Stimulated activated CD8-positive, alpha-beta memory T cell treated with anti-CD3 and anti-CD28 coated beads, Interleukin-4, amount 100 ng/mL, for 48 hours (primary cell): ENCODE measurements at places on chromosomes 13 and 19.

- no peak for DNase-seq
Observed at GRCh38 chr19:53659292-53659691, 27.5 kb downstream of the DPRX start.

DNA sequence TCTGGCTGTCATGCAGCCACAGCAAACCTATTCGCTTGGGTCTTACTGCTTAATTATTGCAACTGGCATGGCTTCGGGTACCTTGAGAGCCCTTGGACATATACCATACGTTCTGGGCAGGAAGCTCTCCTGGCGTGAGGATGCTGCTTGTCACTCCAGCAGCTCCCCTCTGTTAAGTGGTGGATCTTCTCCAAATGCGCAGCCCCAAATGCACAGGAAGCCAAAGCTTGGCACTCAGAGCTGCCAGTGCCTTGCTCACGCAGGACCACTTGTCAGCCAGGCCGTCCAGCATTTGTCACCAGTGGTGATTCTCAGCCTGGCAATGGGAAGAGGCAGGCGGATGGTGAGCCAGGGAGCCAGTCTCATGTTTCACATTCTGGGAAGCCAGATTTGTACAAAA lies 158.6 kb downstream of the KATNAL1 start:
- DNase-seq = no peak

- no peak for DNase-seq
Observed at GRCh38 chr19:40797166-40797962, 1.6 kb upstream of the EGLN2 start.

GRCh38 chr19:42115705-42116104 lies 16.5 kb downstream of the POU2F2 start:
- DNase-seq = no peak

DNA sequence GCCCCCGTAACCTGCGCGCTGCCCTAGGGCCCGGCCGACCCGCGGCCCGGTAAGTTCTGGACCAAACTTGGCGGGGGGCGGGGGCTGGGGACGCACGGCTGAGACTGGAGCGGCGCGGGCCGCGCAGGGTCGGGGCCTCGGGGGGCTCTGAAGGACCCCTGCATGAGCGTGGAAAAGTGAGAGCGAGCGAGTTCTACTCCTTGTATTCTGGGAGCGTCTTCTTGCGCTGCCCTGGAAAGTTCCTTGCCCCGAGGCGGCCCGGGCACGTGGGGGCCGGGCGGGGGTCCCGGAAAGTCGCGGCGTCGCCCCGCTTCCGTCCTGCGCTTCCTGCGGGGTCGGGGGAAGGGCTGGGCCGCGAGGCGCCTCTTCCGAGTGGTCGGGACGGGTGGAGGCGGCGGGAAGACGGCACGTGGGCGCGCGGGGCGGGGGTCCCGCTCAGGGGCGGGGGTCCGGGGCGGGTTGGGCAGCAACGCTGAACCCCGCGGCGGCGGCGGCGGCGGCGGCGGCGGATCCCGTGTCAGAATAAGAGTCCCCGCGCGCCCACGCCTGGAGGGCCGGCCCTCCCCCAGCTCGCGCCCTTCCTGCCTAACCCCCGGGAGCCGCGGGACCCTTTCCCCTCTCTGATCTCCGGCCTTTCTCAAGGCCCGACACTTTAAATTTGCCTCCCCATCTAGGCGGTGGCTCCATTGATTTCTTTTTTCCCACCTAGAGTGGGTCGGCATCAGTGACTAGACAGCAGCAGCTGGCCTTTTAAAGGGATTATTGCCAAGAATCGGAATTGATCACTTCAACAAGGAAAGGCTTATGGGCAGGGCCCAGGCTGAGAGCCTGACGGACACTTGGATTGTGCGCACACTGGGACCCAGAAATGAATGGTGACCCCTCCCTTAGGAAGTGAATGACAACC lies 749 bp downstream of the GATAD2A start:
- peak; percentile 73 for DNase-seq

- no peak for DNase-seq
Observed at GRCh38 chr19:41734156-41734555, 21.2 kb upstream of the CEACAM6 start.

DNA sequence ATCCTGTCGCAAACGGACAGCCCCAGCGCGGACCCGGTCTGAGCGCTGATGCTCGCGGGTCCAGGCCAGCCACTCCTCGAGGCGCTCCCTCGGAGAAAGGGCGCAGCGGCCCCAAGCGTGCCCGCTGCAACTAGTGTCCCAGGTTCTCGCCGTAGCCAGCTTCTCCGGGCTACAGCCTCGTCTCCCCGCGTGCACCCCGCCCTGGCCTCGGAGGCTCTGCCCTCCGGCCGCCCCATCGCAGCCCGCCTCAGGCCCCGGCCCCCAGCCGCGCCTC lies 487 bp downstream of the FLT1 start:
- peak; percentile 36 for DNase-seq

- peak; percentile 59 for DNase-seq
Observed at GRCh38 chr19:8571006-8571411, 6.2 kb downstream of the MYO1F start.

DNA sequence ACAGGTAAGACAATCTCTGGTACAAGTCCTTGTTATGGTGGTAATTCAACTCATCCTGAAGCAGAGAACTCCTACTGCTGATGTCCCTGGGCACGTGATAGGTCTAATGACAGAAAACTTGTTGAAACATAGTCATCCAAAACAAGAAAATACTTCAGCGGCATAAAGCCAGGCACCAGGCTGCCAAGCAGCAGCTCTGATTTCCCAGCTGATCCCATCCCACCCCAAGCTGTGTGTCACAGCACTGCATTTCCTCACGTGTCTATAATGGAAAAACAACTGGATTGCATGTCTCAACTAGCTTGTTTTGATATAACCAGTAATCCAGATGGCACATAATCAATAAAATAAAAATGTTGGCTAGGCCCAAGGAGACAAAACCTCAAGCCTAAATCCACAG lies 64.8 kb downstream of the MIPEP start:
- DNase-seq = no peak

DNA sequence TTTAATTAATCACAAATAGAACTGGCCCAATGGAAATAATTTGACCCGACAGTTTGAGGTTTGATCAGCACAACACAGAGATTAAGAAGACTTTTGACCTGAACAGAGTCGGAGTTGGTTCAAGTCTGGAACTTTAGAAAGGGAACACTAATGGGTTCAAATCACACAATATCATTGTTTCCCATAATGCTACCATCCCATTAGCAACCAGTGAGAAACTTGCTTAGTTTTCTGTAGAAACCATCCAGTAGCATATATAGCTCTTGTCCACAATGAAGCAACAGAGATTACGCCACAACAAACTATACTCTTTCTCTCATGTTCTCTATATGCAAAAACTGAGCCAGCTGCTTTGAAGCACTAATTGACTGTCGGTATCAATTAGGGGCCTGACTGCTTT lies 376.9 kb upstream of the SPRY2 start:
- DNase-seq = no peak

GRCh38 chr19:32023564-32023832 lies 321.9 kb upstream of the ZNF507 start:
- DNase-seq = no peak

GRCh38 chr13:63190742-63191141 lies 1775.1 kb upstream of the PCDH20 start:
- DNase-seq = no peak

DNA sequence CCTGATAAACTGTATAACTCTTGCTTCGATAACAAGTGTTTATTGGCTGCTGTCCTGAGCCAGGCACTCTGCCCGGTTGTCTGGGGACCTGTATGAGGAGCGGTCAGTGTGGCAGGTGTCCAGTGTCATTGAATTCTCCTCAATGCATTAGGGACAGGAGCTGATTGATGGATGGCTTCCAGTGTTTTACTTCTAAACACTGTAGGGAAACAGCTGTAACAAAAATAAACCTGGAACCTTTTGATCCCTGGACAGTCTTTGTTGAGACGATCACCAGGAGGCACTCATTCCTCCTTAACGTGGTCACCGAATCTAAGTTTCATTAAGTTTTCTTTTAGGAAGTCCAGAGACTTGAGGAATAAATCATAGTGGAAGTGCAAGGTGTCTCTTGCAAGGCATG lies 17.9 kb downstream of the UBAC2 start:
- no peak for DNase-seq

- peak; percentile 23 for DNase-seq
Observed at GRCh38 chr19:36420961-36421748, 2.7 kb upstream of the ZFP82 start.

- peak; percentile 34 for DNase-seq
Observed at GRCh38 chr19:10655457-10656312, 1.5 kb downstream of the ILF3 start.

GRCh38 chr13:32022311-32022710 lies 9.3 kb upstream of the FRY start:
- DNase-seq = no peak

GRCh38 chr13:106343836-106344235 lies 191.6 kb downstream of the EFNB2 start:
- no peak for DNase-seq

DNA sequence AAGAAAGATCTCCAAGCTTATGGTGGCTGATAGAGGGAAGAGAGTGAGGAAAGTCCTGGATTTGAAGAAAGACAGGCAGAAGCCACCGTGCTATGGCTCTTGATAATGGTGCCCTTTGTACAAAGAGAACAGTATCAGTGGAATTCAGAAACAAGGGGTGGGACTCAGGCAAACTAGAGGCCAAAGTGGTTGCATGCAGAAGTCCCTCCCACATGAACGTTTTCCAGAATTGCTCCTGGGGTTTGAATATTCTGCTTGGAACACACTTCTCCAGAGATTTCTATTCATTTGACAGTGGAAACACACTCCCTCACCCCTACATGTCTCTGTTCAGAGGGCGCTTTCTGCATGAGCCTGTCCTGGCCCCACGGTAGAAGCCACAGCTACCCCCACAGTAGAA lies 10.1 kb upstream of the MBNL2 start:
- no peak for DNase-seq

- DNase-seq = no peak
Observed at GRCh38 chr19:30077851-30078355, 135.9 kb downstream of the URI1 start.

DNA sequence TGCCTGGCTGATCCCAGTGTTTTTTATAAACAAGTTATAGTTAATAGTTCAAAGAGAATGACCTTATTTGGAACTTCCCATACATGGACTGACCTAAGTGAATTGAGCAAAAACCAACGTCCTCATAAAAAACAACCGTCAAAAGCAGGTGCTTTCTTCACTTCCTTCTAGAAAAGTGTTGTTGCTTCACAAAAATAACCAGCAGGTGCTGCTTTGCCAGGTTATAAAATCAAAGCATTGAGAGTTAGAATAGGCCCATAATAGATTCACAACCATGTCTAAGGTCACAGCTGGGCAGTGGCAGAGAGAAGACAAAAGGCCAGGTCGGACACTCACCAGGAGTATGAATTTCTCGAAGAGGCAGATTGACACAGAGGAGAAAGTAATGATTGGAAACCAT lies 9.5 kb downstream of the RUBCNL start:
- DNase-seq = no peak

DNA sequence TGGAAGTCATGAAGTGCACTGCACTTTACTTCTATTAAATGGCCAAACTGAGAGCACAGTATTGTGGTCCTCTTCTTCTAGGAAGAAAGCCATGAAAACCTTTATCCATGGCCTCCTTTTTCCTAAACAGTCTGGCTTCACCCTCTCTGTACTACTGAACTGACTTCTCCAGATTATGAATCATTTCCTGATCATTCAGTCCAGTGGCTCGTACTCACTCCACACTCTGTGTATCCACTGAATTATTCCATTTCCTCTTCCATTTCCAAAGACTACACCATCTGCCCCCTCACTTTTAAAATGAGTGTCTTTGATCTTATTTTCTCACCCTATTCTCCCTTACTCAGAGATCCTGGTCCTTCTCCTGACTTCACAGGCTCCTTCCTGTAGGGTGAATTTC lies 29.7 kb upstream of the FREM2 start:
- DNase-seq = no peak

- no peak for DNase-seq
Observed at GRCh38 chr19:51096473-51097165, 11.6 kb downstream of the CTU1 start.

DNA sequence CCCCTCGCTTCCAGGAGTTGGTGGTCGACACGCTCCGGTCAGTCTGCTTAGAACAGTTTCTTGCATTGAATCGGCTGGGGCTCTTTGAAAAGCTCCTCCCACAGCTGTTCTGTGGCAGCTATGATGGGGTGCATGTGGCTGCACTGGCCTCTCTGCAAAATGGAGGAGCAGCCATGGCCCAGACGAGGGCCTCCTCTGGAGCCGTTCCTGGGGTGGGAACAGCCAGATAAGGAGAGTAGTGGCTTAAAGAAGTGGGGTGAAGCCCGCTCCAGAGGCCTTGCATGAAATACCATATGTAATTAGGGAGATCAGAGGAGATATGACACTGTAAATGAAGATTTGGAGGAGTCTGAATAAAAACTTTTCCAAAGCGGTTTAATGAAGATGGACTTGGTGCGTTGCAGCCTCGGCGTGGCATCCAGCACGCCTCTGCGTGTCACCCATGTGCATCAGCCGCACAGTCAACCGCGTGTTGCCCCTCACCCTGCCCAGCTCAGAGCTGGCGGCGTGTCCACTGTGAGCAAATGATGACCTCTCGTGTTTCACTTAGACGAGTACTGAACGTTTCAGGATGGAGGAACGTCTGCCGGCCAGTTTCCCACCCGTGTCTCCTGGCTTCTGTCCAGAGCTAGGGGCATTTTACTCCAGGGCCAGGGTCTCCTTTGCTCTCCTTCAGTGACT lies 199.2 kb downstream of the TEX29 start:
- no peak for DNase-seq

DNA sequence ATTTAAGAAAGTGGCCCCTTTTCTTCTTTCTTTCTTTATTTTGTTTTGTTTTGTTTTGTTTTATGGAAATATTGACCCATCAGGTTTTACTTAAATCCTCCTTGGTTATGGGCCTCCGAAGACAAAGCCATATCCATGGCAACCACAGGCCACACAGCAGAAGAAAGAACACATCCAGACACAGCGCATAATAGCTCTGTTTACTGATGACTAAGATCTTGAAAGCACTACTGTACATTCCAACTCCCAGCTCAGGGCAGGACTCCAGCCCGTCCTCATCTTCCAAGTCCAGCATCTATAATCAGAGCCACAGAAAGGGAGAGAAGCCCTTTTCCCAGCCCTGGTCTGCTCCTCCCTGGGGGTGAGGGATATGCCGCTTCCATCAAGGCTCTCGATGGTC lies 84.3 kb downstream of the NUFIP1 start:
- no peak for DNase-seq

DNA sequence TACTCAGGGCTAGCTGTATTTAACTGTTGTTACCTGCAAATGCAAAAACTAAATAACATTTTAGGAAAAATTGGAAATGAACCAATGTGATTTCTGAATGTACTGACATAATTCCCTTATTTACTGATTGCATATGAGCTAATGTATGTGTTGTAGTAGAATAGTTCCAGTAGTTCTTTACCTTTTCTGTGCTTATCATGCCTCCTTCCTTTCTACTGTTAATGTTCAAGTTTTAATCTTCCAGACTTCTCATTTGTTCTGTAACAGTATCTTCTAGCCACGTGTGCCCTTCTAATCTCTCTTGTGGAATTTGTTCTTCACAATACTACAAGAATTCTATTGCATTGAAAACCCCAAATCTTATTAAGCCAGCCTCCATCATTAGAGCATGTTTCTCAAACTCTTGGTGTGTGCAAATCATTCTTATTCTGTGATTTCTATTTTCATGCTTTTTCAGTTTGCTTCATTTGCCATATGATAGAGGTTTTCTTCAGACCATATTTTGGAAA lies 17.7 kb downstream of the LSM14A start:
- no peak for DNase-seq

GRCh38 chr13:57673197-57673596 lies 41.7 kb downstream of the PCDH17 start:
- no peak for DNase-seq

- no peak for DNase-seq
Observed at GRCh38 chr13:39133781-39134180, 95.5 kb downstream of the NHLRC3 start.

GRCh38 chr19:13104360-13104847 lies 1.7 kb upstream of the LYL1 start:
- DNase-seq = peak; percentile 86
